Stimulated activated CD8-positive, alpha-beta memory T cell treated with anti-CD3 and anti-CD28 coated beads, Interleukin-4, amount 100 ng/mL, for 4 hours (primary cell): ENCODE measurements at places on chromosomes 3 and 15.

DNA sequence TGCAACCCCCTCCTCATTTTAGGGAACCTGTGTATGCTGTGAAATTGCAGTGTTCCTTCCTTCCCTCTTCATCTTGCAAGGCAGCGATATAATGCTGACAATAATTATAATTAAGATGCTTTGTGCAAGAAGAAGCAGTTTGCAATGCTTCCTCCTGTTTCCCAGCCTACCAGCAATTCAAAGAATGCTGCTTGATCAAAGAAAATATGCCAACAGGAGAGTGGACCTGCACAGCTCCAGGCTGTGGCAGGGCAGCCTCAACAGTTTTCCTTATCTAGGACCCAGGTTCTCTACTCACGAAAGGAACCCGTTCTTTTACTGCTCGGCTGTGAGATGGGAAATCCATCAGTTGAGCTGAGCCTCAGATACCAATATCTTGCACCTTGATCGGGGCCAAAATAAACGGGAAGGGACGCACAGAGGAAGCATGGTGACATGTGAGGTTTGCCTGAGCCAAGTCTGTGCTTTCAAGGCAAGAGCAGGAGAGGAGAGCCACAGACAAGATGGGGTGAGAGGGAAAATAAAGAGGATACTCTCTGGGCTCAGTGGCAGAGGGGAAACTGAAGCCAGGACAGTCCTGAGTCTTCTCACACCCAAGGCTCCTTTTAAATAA, 22.6 kb upstream of the LRTM1 start:
- no peak for DNase-seq

- no peak for DNase-seq
Measured at GRCh38 chr15:81309647-81310450, 14.1 kb downstream of the STARD5 start.

DNA sequence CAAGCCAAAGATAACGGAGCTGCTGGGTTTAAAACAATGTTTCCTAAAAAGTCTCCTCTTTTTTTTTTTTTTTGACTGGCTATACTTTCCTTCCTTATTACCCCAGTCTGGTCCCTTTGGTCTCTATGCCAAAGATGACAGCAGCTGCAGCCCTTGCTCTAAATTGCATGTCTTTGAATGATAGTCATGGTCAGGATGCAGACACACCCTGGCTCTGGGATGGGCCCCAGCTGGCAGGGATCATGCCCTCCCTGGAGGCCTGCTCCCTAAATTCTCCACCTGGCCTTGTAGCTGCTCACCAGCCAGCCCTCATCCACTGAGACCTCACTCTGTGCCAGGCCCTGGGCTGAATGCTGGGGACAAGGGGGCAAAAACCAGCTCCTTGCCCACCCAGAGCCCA, 95.8 kb downstream of the MESD start:
- DNase-seq = no peak

DNA sequence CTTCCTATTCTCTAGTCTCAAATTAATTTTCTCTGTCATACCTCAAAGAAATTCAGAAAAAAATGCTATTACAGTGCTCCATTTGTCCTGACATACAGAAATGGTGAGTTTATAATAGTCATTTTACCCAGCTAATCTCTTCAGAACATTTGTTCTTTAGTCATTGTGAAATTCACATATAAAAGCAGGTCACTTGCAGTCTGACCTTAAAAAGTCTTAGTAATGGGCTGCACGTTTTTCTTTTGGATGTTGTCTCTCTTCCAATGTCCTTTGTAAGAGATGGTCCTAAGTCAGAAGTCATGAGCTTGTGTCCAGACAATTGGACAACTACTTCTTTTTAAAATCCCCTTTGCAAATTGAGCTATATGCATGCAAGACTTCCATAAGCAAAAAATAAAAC, 17.0 kb upstream of the IL1RAP start:
- no peak for DNase-seq

DNA sequence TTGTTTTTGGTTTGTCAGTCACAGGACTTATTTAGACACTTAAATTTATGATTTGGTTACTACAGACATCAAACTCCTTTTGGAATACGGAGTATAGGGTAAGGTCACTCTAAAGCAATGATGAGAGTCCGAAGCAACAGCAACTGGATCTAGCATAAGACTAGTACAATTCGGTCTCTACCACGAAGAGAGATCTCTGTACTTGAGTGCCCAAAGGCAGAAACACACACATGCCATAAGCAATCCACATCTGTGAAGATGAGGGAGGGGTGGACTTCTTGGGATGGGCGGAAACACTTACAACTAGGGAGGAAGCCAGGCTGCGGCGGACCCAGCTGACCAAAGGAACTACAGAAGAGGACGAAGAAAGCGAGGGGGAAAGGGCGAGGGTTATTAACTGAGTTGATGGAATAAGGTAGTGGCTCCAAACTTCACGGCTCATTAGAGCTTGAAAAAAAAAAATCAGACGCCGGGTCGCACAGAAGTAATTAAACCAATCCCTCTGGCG, 595 bp downstream of the DPH6 start:
- DNase-seq = no peak

- DNase-seq = no peak
Measured at GRCh38 chr3:103195216-103195615, 760.4 kb downstream of the ZPLD1 start.

GRCh38 chr3:32276279-32276841, 37.9 kb downstream of the CMTM8 start:
- no peak for DNase-seq

- no peak for DNase-seq
Measured at GRCh38 chr3:142626971-142627370, 30.8 kb downstream of the PLS1 start.

- no peak for DNase-seq
Measured at GRCh38 chr3:156150434-156151066, 30.2 kb downstream of the KCNAB1 start.
